ENCODE measurements at places on chromosomes 6 and 20.

DNA sequence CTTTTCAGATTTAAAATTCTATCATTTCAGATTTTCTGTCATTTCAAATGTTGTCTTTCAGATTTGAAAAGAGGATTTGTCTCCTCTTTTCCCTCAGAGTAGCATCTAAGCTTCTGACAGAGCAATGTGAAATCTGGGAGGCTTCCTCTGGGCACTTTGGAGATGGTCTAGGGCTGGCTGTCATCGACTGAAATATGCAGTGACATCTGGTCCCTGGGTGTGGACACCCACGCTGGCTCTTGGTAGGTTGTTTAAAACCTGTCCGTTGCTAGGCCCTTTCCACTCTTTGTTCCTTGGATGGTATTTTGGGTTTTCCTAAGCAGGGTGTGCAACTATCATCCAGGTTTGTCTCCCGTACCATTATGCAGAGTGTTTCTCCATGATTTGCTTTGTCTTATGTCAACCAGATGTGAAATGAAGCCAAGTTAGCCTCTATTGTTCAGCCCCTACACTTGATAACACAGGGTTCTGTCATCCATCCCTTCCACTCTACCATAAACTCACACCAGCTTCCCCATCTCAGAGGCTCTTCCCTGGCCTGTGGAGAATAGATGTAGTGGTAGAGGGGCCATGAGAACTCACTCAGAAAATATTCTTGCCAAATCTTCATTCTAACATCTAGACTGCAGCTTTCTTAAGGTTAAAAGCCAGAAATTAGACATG, 5.0 kb upstream of the VIP start:
- no peak for DNase-seq

- DNase-seq, result no peak
These were observed 436.0 kb downstream of the PLCB1 start for GRCh38 chr20:8568075-8568474.

DNA sequence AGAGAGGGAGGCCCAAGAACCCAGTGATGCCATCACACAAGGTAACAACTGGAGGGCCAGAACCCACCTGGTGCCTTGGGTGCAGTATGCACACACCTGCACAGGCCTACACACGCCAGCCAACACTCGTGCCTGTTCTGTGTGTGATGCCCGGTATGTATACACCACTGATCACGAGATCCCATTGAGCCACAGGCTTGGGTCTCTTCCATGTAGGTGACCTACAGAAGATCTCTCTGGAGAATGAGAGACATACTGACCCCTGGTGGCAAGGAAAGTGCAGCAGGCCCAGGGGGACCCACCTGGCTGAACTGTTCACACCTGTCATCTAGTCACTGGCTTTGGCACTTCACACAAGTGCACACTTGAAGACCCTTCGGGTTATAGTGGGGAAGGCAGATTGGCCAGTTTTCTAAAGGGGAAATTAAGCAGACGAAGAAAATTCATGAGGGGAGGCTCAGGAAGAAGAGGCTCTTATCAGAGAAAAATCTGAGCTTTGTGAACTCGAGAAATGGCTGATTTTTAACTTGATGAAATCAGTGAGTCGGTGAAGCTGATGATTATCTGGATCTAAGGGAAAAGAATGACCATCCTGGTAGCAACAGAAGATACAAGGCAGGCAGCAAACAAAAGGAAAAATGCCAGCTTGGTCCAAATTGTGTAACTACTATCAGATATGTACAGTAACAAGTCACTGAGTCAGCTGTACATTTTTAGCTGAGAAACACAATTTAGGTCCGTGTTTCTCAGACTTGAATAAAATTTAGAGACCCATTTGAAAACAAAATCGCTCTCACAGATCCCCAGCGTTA, 69.1 kb upstream of the PBOV1 start:
- no peak for DNase-seq

DNA sequence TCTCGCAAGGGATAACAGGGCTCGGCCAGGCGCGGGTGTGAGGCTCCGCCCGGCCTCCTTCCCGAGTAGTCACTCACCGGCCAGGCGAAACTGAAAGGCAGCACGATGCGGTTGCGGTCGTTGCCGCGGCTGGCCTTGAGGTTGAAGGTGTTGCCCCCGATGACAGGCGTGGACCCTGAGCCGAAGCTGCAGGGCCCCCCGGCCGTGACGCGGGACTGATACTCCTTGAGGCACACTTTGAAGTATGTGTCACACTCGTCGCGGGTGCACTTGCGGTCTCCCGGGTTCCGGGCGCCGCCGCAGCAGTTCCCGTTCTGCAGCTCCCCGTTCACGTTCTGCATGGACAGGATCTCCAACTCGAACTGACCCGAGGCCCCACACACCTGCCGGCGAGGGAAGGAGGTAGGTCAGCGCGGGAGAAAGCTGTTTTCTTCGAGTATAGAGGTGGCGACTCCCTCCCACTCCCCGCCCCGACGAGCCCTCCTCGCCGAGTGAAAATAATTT, 1.1 kb downstream of the JAG1 start:
- no peak for DNase-seq

DNA sequence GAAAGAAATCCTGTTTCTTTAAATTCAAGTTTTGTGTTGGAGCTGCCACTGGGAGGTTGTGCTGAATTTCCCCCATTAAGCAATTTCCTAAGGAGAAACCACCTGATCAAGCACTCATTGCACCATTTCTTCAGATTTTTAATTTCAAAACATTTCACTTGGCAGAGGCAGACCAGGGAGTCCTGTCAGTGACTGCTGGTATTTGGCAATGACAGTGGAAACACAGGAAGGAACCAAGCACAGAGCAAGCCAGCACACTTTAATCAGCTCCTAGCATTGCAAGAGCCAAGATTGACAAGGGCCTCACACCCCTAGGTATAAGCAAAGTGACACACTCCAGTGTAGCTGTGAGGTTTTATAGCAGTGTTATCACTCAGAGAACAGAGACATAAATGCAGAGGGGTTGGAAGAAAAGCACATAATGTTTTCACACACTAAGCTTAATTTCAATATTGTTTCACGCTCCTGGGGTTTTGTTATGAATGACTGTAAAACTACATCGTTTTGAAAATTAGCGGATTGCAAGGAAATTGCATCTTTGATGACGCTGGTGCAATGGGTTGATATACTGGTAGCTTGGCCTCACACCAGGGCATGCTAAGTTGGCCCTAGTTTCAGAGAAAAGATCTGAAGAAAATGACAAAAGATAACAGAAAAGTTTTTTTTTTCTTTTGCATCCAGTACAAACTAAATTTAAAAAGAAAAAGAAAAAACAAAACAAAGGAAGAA, 768.4 kb downstream of the TFAP2A start:
- DNase-seq, result no peak

DNA sequence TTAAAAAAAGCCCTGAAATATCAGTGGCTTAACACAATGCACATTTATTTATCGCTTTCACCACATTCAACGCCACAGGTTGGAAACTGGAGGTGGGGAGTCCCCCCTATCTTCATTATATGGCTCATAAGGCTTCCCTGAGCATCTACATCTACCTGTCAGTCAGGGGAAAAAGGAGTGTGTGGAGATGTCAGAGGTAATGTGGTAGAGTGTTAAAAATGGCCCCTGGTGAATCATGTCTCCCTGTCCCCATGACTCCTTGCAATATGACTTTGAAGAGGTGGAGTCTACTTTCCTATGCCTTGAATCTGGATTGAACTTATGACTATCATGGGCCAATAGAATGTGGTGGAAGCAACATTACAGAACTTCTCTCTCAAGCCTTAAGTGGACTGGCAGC, 65.5 kb upstream of the BTBD3 start:
- DNase-seq, result no peak

- no peak for DNase-seq
These were observed 53.3 kb upstream of the KLHL31 start for GRCh38 chr6:53718597-53719460.

DNA sequence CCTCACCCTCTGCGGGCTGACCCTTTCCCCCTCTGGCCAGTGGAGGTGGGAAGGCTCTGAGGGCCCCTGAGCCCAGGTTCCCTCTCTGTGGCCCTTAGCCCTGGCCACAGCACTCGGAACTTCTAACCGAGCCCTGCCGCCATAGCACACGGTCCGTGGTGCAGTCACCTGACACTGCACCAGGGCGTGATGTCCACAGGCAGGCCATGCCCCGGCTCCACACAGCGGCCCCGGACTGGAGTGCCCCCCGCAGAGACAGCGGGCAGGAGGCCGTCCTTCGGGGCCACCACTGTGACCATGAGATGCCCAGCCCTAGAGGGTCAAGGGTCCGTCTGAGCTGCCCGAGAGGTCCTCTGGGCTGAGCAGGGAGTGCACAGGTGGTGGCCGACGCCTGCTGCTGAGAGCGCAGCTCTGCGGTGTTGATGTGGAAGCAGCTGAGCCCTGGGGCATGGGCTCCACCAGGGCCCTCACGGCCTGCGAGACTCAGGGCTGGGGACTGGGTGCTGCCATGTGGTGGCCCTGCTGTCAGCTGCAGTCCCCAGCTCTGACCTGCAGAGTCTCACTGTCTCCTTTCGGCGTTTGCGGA, 11.2 kb upstream of the BHLHE23 start:
- DNase-seq, result no peak

- no peak for DNase-seq
These were observed 2.7 kb downstream of the TNFAIP3 start for GRCh38 chr6:137869549-137870307.

Data from hypothalamus (tissue), 51 donors.